ENCODE measurements at places on chromosomes 7 and 10.

GRCh38 chr7:104156842-104157277 lies 51.0 kb downstream of the ORC5 start:
- DNase-seq, result no peak

GRCh38 chr10:69473304-69473990 lies 22.2 kb downstream of the TSPAN15 start:
- no peak for DNase-seq

- DNase-seq, result no peak
Measured at GRCh38 chr7:132300599-132301277, 275.5 kb downstream of the PLXNA4 start.

DNA sequence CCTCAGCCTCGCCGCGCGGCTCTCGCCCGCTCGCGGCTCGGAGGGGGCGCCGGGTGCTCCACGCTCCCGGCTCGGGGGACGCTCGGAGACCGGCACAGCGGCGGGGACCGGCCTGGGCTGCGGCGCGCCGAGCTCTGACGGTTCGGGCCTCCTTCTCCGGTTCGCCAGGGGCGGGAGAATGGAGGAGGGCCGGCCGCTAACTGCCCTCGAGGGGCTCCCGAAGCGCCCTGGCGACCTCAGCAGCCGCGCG lies 232 bp upstream of the GRID1 start:
- no peak for DNase-seq

DNA sequence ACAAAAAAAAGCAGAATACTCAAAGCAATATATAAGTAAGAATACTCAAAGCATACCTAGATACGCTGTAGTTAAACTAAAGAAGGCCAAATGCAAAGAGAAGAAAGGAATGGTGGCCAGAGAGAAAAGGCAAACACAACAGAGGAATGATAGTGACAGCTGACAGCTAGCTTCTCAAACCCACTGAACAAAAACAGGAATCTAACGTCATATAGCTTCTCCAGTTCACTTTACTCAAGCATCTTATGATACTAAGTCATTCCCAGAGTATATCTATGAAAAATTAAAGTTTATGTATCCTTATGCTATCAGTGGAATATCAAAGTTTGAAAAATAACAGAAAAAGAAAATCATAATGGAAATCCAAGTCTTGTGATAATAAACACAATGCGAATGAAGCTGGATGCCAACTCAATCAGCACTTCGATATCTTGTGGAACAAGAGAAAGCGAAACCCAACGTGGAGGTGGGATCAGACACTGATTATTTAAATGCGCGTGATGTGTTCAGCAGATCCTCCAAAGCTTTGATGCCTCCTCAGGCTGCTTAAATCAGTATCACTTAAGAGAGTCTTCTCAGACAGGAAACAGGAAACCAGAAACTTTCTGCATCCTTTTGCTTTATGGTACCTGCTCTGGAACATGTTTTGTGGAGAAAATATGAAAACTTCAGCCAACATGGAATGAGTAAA lies 102.8 kb downstream of the PIP4K2A start:
- DNase-seq, result peak; percentile 30

- no peak for DNase-seq
Measured at GRCh38 chr7:77409005-77409738, 7.0 kb downstream of the GSAP start.

DNA sequence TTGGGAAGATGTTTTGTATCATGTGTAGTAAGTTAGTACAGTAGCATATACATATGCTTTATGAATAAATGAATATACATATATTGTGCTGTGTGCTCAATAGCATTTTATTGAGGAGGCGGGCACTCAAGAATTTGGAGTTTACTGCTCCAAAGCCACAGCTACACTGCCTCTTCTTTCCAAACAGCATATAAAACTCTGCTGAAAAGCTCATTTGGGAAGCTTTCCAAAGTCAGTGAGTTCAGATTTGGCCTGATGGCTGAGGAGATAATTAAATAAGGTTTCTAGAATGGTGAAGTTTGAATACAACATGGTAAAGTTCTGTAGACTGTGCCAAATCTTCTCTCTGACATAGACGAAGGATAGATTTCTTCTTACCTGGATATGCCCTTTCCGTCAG lies 29.8 kb downstream of the CDK1 start:
- DNase-seq, result no peak

- no peak for DNase-seq
Measured at GRCh38 chr10:127456122-127456521, 93.0 kb upstream of the NPS start.

DNA sequence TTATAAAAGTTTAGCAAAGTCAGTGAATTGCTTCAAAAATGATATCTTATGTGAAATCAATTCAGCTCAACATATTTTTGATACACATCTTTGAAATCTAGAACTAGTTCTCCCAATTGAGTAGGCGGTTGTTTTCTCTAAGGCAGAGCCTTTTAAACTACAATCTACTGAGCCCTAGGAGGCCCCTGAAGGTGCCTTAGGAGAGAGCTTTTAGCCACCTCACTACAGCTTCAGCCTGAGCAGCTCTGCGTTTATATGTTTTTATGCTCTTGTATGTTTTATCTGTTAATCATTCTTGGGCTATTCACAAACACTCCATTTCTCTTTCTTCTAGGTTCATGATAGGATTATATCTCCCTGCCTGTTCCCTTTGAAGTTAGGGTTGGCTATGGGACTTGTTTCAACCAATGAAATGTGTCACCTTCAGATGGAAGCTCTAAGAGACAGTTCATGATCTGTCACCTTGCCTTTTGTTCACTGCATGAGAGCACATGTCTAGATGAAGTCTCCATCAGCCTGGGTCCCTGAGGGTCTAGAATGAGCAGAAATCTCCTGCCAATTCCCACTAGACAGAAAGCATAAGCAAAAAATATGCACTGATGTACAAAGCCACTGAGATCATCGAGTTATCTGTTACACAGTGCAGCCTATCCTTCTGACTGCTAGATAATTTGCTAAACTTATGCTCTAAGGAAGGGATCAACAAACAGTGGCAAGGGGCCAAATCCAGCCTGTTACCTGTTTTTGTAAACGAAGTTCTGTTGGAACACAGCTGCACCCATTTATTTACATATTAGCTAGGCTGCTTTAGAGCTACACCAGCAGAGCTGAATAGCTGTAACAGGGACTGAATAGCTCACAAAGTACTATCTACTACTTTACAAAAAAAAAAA lies 128.5 kb upstream of the CDK1 start:
- DNase-seq, result no peak

- no peak for DNase-seq
Measured at GRCh38 chr7:98976396-98977185, 98.3 kb downstream of the TRRAP start.

- no peak for DNase-seq
Measured at GRCh38 chr10:104013489-104013888, 46.5 kb downstream of the SLK start.

- DNase-seq, result no peak
Measured at GRCh38 chr10:97185326-97186058, at the start of gene SLIT1. TSS of gene SLIT1 (minus strand) at chr10:97185959. CDS start at chr10:97185674, 285 bp downstream.

GRCh38 chr7:35261041-35261440 lies 7.1 kb upstream of the TBX20 start:
- no peak for DNase-seq

- DNase-seq, result no peak
Measured at GRCh38 chr7:1355568-1356340, 103.5 kb downstream of the MICALL2 start.

DNA sequence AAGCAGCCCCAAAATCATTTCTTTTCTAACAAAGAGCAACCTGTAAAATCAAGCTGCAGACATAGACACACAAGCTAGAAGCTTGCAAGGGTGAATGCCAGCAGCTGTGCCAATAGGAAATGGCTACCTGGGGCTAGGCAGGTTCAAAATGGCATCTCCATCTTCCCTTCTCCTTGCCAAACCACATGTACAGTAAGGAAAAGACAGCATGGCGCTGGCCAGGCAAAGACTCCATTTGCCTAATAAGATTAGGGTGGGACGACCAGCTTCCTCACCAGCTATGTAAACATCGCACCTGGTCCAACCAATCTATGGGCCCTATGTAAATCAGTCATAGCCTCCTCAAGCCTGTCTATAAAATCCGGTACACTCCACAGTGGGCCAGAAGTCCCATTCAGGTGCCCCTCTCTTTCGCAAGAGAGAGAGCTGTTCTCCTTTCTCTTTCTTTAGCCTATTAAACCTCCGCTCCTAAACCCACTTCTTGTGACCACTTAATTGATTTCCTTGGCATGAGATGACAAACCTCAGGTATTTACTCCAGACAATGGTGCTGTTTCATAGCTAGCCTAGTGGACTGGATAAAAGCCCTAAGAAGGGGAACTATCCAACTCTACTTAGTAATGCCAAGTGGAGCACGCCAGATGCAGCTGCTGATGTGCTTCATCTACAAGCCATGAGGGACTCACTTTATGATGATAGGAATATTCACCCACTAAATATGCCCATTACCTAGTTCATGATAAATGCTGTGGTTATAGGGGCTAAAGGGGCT lies 44.1 kb downstream of the HTR7 start:
- DNase-seq, result no peak

- DNase-seq, result no peak
Measured at GRCh38 chr7:56291-56913, 136.0 kb upstream of the FAM20C start.

- no peak for DNase-seq
Measured at GRCh38 chr10:97640868-97641811, 669 bp downstream of the PI4K2A start.

DNA sequence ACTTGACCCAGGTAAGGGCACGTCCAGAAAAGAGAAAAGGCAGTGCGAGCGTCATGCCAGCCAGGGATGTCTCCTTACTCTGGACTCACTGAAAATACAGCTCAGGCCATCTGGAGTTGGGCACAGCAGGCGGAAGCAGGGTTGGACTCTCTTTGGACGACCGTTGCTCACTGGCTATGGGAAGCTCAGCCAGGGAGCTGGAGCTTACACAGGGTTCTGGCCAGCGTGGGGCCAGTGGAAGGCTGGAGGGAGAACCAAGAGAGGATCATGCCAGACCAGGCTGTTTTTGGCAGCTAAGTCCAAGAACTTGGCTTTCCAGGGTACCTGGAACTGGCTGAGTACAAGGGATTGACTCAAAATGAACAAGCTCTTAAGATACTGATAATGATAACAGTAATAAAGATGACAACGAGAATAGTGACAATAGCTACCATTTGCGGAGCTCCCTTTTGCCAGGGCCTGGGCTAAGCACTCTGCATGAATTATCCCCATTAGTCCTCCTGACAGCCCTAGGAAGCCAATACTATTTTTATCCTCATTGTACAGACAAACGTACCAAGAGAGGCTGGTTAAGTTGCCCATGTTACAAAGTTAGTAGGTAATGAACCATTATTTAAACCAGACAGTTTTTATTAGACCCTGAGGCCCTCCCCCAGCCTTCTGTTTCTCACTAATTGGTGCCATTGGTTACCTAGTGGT lies 177.6 kb downstream of the PTPN20 start:
- DNase-seq, result no peak

- no peak for DNase-seq
Measured at GRCh38 chr7:133781486-133782090, 345.6 kb upstream of the LRGUK start.

DNA sequence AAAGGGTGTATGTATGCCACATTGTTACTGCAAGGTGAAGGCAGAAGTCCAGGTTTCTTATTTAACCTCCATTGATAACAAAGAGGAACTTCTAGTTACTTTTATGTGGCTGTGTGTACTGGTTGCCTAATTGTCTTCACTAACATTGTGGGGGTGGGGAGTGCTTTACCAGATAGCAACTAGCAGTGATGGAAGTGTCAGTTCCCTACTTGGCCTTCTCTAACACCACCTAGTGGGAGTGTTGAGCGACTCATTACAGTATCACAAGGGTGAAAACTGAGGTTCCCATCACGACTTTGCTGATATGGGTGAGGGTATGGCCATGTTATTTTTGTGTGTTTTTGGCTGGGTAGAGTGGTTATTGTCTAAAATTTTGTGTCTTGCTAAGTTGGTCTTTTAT lies 274.4 kb downstream of the THSD7A start:
- DNase-seq, result no peak

- no peak for DNase-seq
Measured at GRCh38 chr10:32409741-32410140, 36.2 kb upstream of the CCDC7 start.

DNA sequence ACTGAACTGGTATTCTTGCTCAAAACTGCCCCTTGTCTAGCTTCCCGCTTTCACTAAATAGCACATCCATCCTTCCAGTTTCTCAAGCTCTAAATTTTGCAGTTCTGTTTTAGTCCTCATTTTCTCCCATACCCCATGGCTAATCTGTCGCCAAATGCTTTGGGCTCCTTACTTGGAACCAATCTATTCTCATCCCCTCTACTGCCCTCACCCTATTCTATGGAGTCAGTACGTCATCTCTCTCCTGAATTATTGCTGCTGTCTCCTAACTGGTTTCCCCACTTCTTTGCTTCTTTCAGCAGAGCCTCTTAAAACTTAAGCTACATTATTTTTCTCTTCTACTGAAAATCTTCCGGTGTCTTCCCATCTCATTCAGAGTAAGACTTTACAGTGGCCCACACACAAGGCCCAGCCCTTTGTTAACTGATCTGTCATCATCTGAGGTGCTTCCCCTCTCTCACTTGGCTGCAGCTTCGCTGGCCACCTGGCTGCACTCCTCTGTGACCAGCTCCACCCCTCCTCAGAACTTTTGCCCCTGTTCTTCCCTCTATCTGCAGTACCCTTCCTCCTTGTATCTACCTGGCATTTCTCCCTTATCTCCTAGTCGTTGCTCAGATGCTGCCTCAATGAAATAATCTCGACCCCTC lies 9.9 kb downstream of the STARD3NL start:
- no peak for DNase-seq

GRCh38 chr10:80462981-80463741 lies 9.1 kb downstream of the TSPAN14 start:
- DNase-seq, result no peak

DNA sequence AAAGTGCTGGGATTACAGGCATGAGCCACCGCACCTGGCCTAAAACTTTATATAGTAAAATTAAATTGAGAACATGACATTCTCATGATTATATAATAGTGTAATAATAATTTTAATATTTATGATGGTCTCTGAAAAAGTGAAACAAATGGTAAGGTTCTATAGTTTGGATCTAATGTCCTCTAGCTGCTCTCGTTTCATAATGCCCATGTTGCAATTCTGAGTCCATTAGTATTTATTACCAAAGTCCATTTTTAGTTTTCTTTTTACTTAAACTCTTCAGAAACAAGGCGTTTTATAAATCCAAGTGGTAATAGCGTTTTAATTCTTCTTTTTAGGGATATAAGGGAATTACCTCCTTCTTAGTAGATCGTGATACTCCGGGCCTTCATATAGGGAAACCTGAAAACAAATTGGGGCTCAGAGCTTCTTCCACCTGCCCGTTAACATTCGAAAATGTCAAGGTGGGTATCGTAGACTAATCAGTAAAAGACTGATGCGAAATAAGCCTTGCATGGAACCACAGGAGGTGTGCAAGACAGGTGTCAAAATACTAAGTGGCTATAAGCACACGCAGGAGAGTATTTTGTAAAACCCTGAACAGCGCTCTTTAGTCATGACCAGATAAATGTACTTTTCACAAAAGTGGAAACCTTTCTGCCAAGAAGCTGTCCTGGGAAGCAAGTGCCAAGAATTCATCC lies 34.1 kb downstream of the ACADSB start:
- DNase-seq, result no peak

- no peak for DNase-seq
Measured at GRCh38 chr10:108970016-108970415, 953.3 kb downstream of the XPNPEP1 start.

- DNase-seq, result no peak
Measured at GRCh38 chr7:150321788-150322113, 1.4 kb upstream of the LRRC61 start.

- no peak for DNase-seq
Measured at GRCh38 chr10:325282-325681, 190.0 kb downstream of the ZMYND11 start.
